ENCODE measurements at places on chromosomes 1 and 21. TPM values are rescaled to one million over a fixed set of nuclear protein-coding genes. Genes with fewer than 3 reads are reported as not detected.
A peak's percentile ranks its signal among the peaks of the same experiment; 100 is the strongest.

- H3K27ac ChIP-seq, result no peak overlapping the region
- no peak overlapping the region for H3K4me3 ChIP-seq
- no peaks in the 10 kb centered on the region for H3K4me1 ChIP-seq
- DNase-seq, result peak; percentile 85
These were observed 25.7 kb downstream of the PRMT2 start for GRCh38 chr21:46661211-46661625.

REN gene
- 32.4 TPM for total RNA-seq

DNA sequence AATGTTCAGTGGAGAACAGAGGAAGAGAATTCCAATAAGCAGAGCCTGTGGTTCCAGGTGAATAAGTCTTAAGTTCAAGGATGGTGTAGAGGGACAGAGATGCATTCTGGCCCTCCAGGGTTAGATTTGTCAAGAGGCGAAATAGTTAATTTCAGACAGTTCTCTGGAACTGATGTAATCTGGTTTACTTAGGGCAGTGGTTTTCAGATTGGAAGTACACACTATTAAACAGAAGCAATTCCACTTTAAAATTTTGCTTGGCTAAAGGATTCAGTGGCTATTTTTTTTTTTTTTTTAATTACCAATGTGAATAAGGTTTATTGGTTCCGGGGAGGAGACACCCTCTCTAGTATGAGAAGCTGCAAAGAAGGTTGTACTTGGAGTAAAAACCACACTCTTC, 25.3 kb upstream of the MYOCOS start:
- peak overlapping the region; percentile 46 for H3K27ac ChIP-seq
- DNase-seq, result no peak
- H3K4me3 ChIP-seq, result no peak overlapping the region
- no peaks in the 10 kb centered on the region for H3K27me3 ChIP-seq

GRCh38 chr21:26098772-26099397, 71.7 kb downstream of the APP start:
- DNase-seq, result no peak
- H3K27ac ChIP-seq, result no peak overlapping the region
- no peaks in the 10 kb centered on the region for H3K27me3 ChIP-seq

LEMD1 gene
- total RNA-seq, result 6.5 TPM

DNA sequence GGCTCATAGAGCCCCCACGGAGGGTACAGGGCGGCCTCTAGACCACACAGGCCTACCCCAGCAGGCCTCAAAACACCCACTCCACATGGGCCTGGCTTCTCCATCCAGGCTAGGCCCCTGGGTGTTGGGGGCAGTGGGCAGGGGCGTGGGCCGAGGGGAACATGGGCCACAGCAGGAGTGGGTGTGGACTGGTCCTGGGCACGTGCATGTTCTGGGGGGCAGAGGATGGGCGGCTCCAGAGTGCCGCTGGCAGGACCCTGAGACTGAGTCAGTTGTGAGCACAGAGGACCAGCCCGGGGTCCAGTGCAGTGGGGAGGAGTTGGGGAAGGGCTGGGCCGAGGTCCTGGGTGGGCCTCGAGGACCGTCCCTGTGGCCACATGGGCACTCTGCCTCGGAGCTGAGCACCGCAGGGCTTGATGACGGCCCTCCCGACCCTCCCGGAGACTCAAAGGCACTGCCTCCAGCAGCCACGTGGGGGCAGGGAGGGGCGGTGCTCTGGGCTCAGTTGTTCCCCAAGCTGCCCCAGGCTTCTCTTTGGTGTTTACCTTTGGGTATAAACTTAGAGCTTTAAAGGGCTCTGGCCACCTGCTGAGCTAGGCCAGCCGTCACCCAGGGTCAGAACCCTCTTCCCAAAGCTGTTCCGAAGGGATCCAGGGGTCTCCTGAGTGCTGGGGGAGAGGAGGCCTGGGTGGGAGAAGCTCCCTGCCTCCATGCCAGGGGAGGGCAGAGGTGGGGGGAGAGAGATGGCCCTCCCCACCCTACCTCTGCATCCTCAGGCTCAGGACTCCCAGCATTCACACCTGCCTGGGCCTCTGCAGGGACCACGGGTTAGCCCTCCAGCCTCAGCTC, 79.9 kb downstream of the MORN1 start:
- H3K27me3 ChIP-seq, result no peaks in the 10 kb centered on the region
- peak overlapping the region; percentile 57 for H3K27ac ChIP-seq
- no peak overlapping the region for H3K4me3 ChIP-seq
- H3K4me1 ChIP-seq, result no peaks in the 10 kb centered on the region

TSPAN2 gene
- 9.9 TPM for total RNA-seq

GRCh38 chr1:63866084-63866483, 92.3 kb downstream of the ROR1 start:
- DNase-seq, result no peak
- no peak overlapping the region for H3K27ac ChIP-seq
- H3K27me3 ChIP-seq, result no peaks in the 10 kb centered on the region

- no peaks in the 10 kb centered on the region for H3K27me3 ChIP-seq
- H3K4me3 ChIP-seq, result no peak overlapping the region
- no peaks in the 10 kb centered on the region for H3K4me1 ChIP-seq
- no peak for DNase-seq
These were observed 170.2 kb downstream of the PLPP3 start for GRCh38 chr1:56409112-56409691.

DNA sequence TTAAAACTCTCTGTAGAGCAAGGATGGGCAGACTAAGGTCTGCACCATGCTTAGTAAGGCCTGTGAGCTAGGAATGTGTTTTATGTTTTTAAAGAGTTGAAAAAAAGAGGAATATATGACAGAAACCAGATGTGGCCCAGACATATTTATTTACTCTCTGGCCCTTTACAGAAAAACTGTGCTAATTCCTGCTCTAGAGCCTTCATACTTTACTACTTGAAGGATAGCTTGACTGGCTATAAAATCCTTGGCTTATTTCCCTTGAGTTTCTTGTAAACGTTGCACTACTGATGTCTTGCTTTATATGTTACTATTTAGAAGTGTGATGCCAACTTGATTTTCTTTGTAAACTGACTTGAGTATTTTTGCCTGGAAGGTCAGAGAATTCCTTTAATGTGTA, 33.5 kb downstream of the CTBS start:
- no peak overlapping the region for H3K27ac ChIP-seq
- H3K4me1 ChIP-seq, result no peaks in the 10 kb centered on the region
- peak; percentile 75 for DNase-seq
- H3K4me3 ChIP-seq, result no peak overlapping the region
- H3K27me3 ChIP-seq, result no peaks in the 10 kb centered on the region
- H3K36me3 ChIP-seq, result no peaks in the 10 kb centered on the region

CD1D gene
- 3.2 TPM for total RNA-seq

GRCh38 chr1:156822680-156823079, 6.0 kb upstream of the SH2D2A start:
- no peak for DNase-seq
- H3K27ac ChIP-seq, result no peak overlapping the region
- H3K4me1 ChIP-seq, result no peaks in the 10 kb centered on the region
- H3K36me3 ChIP-seq, result no peaks in the 10 kb centered on the region
- H3K27me3 ChIP-seq, result no peaks in the 10 kb centered on the region

- DNase-seq, result peak; percentile 55
- no peaks in the 10 kb centered on the region for H3K4me1 ChIP-seq
- H3K27ac ChIP-seq, result peak overlapping the region; percentile 1
- H3K4me3 ChIP-seq, result no peak overlapping the region
- no peaks in the 10 kb centered on the region for H3K27me3 ChIP-seq
These were observed 49.8 kb downstream of the KCNJ15 start for GRCh38 chr21:38306433-38307141.

DNA sequence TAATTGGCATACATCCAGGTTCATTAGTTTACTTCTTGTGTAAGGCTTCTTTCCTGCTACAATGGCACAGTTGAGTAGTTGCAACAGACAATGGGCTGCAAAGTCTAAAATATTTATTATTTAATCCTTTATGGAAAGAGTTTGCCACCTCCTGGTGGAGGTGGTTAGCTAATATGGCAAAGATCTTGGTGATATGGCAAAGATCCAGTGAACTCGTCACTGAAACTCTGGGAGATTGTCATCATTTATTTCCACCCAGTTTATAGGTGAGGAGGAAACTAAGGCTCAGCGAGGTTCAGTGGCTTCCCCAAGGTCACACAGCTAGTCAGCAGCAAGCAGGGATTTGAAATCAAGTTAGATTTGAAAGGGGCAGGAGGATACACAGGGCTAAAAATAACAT, 16.1 kb upstream of the IFFO2 start:
- no peak overlapping the region for H3K27ac ChIP-seq
- H3K27me3 ChIP-seq, result no peaks in the 10 kb centered on the region
- no peak overlapping the region for H3K4me3 ChIP-seq
- no peaks in the 10 kb centered on the region for H3K36me3 ChIP-seq

GRCh38 chr1:15299806-15300205, 52.8 kb downstream of the FHAD1 start:
- no peaks in the 10 kb centered on the region for H3K36me3 ChIP-seq
- no peaks in the 10 kb centered on the region for H3K27me3 ChIP-seq
- no peak overlapping the region for H3K4me3 ChIP-seq
- H3K4me1 ChIP-seq, result no peaks in the 10 kb centered on the region
- no peak overlapping the region for H3K27ac ChIP-seq

PLA2G4A gene
- total RNA-seq, result 8.4 TPM

- no peaks in the 10 kb centered on the region for H3K27me3 ChIP-seq
- DNase-seq, result no peak
- no peaks in the 10 kb centered on the region for H3K36me3 ChIP-seq
- H3K4me1 ChIP-seq, result no peaks in the 10 kb centered on the region
- H3K27ac ChIP-seq, result no peak overlapping the region
These were observed 10.4 kb downstream of the C1orf226 start for GRCh38 chr1:162391790-162392563.

ZP4 gene
- not detected for total RNA-seq

DNA sequence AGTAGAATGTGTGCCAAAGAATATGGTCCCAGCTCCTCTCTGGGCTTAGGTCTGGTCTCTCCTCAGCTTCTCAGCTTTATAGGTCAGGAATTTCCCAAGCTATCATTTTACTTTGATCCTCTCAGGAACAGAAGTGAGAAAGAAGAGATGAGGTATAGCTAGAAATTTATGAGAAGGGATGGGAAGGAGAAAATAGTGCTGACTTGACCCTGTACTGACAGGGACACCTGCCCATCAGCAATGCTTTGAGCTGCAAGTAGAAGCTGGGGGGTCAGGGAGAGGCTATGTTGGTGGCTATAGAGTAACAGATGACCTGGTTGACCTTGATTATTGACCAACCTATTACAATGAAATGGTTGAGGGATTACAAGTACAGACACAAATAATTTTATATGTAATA, 75.0 kb downstream of the XCL2 start:
- no peak overlapping the region for H3K27ac ChIP-seq
- no peaks in the 10 kb centered on the region for H3K27me3 ChIP-seq
- peaks cover 19% of the 10 kb centered on the region for H3K4me1 ChIP-seq
- no peak for DNase-seq
- no peaks in the 10 kb centered on the region for H3K36me3 ChIP-seq

DNA sequence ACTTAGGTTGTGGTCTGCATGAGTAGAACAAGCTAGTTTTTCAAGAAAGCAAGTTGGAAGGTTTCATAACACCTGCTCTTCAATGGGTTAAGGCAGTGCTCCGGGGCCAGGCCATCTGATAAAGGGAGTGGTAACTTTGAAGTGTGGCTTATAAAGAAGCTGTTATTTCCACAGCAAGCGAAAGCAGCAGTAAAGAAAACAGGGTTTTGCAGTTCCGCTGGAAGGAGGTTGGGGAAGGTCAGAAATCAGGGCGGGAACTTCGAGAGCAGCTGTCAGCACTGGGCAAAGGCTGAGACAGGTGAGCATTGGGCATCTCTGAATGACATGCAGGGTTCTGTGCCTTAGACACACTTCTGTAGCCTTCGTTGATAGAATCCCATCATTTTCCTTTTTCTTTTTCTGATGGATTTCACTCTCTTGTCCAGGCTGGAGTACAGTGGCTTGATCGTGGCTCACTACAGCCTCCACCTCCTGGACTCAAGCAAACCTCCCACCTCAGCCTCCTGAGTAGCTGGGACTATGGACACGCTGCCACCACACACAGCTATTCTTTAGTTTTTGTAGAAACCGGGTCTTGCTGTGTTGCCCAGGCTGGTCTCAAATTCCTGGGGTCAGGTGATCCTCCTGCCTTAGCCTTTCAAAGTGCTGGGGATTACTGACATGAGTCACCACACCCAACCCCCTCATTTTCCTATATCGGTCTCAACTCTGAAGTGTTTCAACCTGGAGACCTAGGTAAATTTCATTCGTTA, 20.5 kb downstream of the TMEM51 start:
- H3K4me1 ChIP-seq, result no peaks in the 10 kb centered on the region
- H3K4me3 ChIP-seq, result no peak overlapping the region
- no peaks in the 10 kb centered on the region for H3K27me3 ChIP-seq
- DNase-seq, result no peak

MYBPHL gene
- 0.19 TPM for total RNA-seq

DNA sequence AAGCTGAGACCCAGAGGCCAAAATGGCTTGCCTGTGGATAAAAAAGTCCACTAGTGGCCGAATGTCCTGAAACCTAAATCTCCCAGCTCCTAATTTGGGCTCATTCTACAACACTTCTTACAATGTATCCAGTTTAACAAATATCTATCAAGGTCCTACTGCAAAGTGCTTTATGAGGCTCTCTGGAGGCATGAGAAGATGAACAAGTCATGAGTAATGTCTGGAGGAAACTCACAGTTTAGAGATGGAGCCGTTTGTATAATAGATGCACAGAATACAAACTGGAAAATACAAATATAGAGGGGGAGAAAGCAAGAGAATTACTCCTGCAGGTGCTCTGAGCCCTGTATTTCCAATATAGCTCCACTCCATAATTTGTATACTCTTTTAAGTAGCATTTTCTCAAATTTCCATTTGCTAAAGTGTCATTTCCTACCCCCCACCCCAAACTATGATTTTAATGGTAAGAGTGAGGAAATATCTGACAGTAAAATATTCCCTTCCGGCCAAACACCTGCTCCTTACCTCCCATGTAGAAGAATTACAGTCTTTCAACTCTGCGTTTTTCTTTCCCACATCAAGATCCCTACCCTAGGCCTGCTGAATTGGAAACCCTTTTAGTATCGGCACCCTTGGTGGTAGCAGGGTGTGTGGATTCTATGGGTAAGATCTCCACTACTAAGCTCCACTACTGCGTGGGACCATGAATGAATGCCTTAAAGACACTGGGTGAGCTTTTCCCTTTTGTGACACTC, 3.3 kb upstream of the ADAMTS5 start:
- no peak overlapping the region for H3K4me3 ChIP-seq
- DNase-seq, result no peak
- H3K27me3 ChIP-seq, result no peaks in the 10 kb centered on the region
- no peaks in the 10 kb centered on the region for H3K36me3 ChIP-seq
- no peak overlapping the region for H3K27ac ChIP-seq

- H3K36me3 ChIP-seq, result no peaks in the 10 kb centered on the region
- no peak overlapping the region for H3K27ac ChIP-seq
- no peak overlapping the region for H3K4me3 ChIP-seq
- no peak for DNase-seq
These were observed 11.9 kb downstream of the AHCYL1 start for GRCh38 chr1:109996476-109996875.

GRCh38 chr1:16137890-16138467, 17.9 kb downstream of the EPHA2 start:
- no peak overlapping the region for H3K27ac ChIP-seq
- H3K4me3 ChIP-seq, result no peak overlapping the region
- no peak for DNase-seq
- peaks cover 4% of the 10 kb centered on the region for H3K36me3 ChIP-seq
- no peaks in the 10 kb centered on the region for H3K4me1 ChIP-seq
- no peaks in the 10 kb centered on the region for H3K27me3 ChIP-seq
